ENCODE measurements at places on chromosomes 6 and 20. TPM values are rescaled to one million over a fixed set of nuclear protein-coding genes. Genes with fewer than 3 reads are reported as not detected.

The SLX4IP gene
- total RNA-seq: 4.4 TPM

GRCh38 chr20:2535711-2536559, 438 bp upstream of the TMC2 start:
- no peak for DNase-seq

DNA sequence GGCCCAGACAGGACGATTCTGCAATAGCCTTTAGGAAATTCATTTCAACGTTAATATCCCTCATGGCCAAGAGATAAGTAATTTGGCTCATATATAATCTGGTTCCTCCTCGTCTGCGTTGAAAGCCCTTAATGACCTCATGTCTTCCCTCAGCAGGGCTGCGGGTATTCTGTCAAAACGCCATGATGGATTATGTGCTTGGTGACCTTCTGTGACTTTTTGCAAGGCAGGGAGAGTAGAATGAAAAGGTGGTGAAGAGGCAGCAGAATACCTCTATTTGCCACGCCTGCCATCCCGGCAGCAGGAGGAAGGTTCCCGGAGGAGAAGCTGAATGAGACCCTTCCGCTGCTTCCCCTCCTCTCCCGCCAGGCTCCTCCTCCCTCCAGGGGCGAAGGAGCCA, 41.1 kb upstream of the SPACA1 start:
- DNase-seq: no peak

GRCh38 chr20:24798930-24799705, 150.0 kb upstream of the CST7 start:
- no peak for DNase-seq

DNA sequence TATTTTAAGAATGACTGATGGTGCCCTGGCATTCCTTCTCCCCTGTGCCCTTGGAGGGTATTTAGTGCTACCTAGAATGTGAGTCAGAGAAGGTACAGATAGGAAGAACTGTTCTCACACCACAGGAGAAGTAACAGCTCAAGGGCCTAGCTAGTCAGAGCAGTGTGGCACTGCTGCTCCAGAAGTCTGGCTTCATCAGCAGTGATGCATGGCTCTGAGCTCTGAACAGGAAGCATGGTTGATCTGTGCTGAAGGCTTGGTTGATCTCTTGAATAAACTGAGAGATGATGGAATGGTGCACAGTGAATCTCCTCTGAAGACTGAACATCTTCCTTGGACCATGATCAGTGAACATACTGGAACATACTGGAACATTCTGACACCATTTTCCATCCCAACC, 425.3 kb upstream of the SLC35B3 start:
- no peak for DNase-seq
